ENCODE measurements at places on chromosomes 11 and 22.

- DNase-seq: no peak
These were observed 70.0 kb downstream of the EXT2 start for GRCh38 chr11:44165432-44165831.

DNA sequence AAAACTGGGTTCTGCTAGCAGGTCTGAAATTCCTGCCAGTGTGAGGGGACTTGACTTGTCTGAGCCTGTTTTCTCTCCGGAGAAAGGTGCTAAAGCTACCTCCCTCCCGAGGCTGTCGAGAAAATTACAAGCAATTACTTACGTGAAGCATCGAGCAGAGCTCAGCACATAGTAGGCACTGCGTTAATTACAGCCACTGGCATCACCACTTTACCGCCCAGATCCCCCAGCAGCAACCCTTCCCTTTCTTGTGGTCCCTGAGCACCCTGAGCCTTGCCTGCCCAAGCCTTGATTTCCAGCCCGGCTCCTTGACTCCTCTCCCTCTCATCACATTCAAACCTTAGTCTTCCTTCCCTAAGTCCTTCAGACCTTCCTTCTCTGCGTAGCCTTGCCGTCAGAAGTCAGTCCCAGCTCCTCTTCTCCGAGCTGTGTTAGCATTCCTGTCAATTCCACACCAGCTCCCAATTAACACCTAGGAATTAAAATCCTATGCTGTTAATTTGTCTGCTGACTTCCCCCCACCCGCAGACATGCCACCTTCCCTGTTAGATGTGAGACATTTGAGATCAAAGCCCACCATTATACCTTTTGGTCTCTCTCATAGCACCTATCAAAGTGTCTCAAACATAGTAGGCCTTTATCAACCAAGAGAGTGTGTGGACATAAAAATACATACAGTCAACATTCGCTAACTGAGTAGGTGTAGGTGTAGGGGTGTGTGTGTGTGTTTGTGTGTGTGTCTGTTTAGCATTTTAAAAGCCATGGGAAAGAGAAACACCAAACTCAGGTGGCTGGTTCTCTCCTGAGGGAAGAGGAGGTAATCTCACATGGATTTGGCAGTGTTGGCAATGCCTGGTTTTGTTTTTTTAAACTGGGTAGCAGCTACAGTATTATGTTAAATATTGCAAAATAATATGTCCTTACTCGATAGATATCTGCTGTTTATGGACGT is 2.8 kb upstream of the KCNJ5 start:
- no peak for DNase-seq

- no peak for DNase-seq
These were observed 19.1 kb downstream of the MIF start for GRCh38 chr22:23913306-23913660.

DNA sequence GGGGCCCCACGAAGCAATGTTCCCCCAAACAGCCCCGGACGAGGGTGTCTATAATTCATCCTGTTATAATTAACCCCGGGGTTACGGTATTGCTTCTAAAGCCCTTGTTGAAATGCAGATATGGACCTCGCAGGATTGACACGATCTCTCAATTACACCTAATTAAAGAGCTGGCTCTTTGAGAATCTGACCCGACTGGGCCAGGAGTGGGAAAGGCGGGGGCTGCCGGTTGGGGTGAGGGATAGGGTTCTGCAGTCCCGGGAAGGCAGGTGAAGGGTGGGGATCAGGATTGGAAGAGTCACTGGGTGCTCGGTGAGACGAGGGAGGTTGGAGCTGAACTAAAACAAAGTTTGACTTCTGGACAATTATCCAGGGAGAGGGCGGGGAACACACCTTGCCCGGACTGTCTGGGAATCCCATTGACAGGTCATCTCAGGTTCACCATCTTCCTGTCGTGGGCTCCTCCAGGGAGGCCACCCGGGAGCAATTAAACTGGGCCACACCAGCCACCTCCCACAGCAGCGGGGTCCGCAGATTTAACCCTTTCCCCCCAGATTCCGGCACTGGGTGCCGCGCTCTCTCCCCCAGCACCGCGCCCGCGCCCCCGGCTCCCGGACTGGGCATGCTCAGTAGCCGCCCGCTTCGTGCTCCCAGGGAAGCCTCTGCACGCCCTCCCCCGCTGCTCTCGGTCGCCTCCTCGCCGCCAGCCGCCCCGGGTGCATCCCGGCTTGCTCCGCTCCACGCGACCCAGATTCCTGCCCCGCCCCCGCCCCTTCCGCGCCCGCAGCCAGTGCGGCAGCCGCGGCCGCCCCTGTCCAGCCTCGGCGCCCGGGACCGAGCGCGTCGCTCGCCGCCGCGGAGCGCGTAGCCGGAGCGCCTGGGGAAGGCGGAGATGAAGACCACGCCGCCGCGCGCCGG is at the start of gene ELMOD1:
TSS of gene ELMOD1 (plus strand) at position 688 of the 918 bp plus-strand sequence. CDS start 27,043 bp downstream, outside the sequence.
- DNase-seq: peak; percentile 77

GRCh38 chr11:22923561-22923960 is 63.3 kb upstream of the CCDC179 start:
- no peak for DNase-seq

- DNase-seq: no peak
These were observed 132.1 kb upstream of the BMAL1 start for GRCh38 chr11:13145461-13145860.

DNA sequence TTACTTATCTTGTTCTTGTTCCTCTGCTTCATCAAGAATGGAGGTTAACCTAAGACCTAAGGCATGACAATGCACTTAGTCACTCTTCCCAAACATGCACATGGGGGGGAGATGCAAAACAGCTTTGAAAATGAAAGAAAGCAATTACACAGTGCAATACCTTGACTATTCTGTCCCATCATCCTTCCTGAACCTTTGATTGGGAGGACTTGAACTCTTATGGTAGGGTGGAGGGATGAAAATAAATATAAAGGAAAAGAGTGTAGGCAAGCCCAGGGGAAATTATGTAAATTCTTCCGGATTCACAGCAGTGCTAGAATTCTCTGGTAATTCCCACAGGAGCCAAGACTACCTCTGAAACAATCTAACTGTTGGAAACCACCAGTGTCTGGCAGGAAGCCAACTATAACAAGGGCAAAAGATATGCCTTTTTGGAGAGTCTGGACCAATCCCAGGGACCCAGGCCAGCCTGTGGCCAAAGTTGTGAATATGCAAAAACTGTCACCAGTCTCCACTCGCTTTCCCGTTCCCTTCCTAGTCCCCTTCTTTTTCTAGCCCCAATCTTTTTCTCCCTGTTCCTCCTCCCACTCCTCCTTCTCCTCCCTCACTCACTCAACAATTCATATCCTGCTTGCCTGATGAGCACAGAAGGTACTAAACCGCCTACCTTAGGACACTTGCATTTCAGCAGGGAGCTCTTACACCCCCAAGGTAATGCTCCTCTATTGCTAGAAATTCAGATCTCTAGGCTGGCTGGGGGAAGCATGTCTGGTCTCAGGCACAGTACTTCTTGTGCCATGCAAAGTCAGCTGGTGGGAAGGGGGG is 2.5 kb upstream of the RCN1 start:
- no peak for DNase-seq

GRCh38 chr11:44982496-44983062 is 31.9 kb upstream of the TP53I11 start:
- no peak for DNase-seq

GRCh38 chr11:118161786-118162185 is 9.2 kb upstream of the SCN4B start:
- no peak for DNase-seq

- DNase-seq: no peak
These were observed 121.6 kb downstream of the DDX10 start for GRCh38 chr11:108786281-108786990.

All from SW 1271 (cell line).